ENCODE measurements at places on chromosomes 5 and 9.

GRCh38 chr5:7410936-7411511 lies 15.1 kb downstream of the ADCY2 start:
- DNase-seq: no peak

DNA sequence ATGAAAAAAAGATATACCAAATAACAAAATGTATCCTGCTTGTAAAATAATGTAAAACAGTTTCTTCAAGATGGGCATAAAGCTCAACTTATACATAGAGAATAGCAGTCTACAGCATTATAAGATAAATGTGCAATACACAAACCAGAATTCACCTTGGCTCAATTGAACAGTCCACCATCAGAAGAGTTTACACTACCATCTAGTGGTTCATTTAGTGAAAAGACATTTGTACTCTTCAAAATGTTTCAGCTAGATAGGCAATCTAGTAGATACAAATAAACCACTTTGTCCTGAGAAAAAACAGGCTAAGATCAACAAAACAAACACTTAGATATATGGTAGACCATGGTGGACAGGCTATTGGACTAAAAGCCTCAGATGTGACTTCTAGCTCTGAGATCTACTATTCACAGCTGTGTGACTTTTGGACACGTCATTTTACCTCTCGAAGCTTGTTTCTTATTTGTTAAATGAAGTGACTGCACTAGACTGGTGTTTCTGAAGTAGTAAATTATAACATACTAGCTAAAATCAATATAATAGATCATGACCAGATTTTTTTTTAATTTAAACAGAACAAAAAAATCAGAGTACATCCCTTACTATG lies 22.1 kb upstream of the TPD52L3 start:
- DNase-seq: no peak

GRCh38 chr5:1732238-1732941 lies 67.2 kb downstream of the MRPL36 start:
- DNase-seq: no peak

DNA sequence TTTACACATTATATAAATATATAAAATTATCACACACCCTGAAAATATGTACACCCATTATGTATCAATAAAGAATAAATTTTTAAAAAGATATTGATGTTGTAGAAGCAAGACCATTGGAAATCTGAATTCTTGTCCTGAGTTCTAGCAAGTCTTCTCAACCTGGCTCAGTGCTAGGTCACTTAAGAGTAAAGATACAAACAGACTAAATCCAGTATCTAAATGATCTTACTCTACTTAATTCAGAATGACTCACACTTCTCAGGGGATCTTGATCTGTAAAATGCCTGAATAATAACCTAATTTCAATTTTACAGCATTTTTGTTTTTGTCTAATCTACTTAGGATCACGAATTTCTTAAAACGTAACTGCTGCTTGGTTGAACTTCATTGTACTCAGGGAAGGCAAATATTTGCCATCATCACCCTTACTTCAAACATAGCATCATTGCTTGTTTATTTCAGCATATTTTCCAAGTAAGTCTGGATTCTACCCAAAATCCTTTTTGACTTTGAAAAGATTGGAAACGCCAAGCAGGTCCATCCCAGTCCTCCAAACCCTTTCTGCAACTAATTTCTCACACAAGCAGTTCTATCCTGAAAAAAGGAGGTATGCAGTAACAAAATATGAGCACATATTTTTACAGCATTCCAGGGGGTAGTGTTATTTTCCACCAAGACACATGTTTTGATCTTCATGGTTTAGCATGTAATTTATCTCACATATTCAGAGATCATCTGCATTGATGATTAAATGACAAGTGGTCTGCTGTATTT lies 582.6 kb downstream of the PSAT1 start:
- no peak for DNase-seq

DNA sequence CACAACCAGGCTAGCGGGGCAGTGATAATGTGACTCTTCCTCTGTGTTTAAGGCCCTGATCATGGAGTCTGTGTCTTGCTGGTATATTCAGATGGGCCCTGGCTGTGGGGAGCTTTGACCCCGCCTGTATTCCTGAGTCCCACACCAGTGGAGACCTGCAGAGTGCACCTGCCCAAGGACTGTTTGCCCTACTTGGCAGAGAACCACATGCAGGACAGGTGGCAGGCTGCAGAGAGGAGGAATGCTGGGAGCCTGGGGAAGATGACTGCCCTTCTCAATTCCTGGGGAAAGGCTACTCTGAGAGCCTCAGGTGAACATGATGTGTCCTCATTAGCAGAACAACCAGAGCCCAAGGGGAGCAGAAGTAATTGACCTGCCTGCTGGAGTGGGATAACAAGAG lies 36.2 kb downstream of the IARS1 start:
- no peak for DNase-seq

All from CD4-positive, alpha-beta T cell treated with Interleukin-17A for 4 hours (primary cell).